ENCODE measurements at places on chromosomes 13 and 19. TPM values are rescaled to one million over a fixed set of nuclear protein-coding genes. Genes with fewer than 3 reads are reported as not detected.

The ZNF841 gene
- total RNA-seq: 4.2 TPM

The ZNF582 gene
- total RNA-seq: 2.0 TPM

The CEACAM3 gene
- total RNA-seq: not detected

The C19orf38 gene
- not detected for total RNA-seq

The BLOC1S3 gene
- 6.5 TPM for total RNA-seq

The FAAP24 gene
- total RNA-seq: 2.4 TPM

The GRK1 gene
- not detected for total RNA-seq

The TEX29 gene
- total RNA-seq: not detected

The PRR22 gene
- total RNA-seq: 0.51 TPM

The PTGIR gene
- not detected for total RNA-seq

The LSM14A gene
- total RNA-seq: 82.1 TPM

The IZUMO1 gene
- not detected for total RNA-seq

The ELSPBP1 gene
- total RNA-seq: not detected

The GRIN2D gene
- total RNA-seq: 0.49 TPM

The LINGO3 gene
- not detected for total RNA-seq

The CLEC11A gene
- total RNA-seq: 21.4 TPM

The FLT3LG gene
- total RNA-seq: 0.81 TPM

The SYCN gene
- not detected for total RNA-seq

The ZNF132 gene
- total RNA-seq: 2.3 TPM

The ZNF865 gene
- 4.6 TPM for total RNA-seq

The PRSS57 gene
- not detected for total RNA-seq

The PLIN4 gene
- 0.13 TPM for total RNA-seq

The PDX1 gene
- total RNA-seq: not detected

The F7 gene
- total RNA-seq: under 0.01 TPM

The ZSWIM9 gene
- total RNA-seq: 2.3 TPM

The ZNF761 gene
- 4.1 TPM for total RNA-seq

The CGB8 gene
- total RNA-seq: 0.25 TPM

The SHISA2 gene
- total RNA-seq: 119 TPM

The C19orf67 gene
- not detected for total RNA-seq

The CYP2A6 gene
- total RNA-seq: not detected

The TMEM143 gene
- 3.7 TPM for total RNA-seq

The NLRP7 gene
- not detected for total RNA-seq

The GIPC3 gene
- 0.89 TPM for total RNA-seq

The FUT3 gene
- total RNA-seq: not detected

The KANK3 gene
- 0.65 TPM for total RNA-seq

The MBD3L3 gene
- not detected for total RNA-seq

The PGLYRP1 gene
- not detected for total RNA-seq

The ZNF723 gene
- not detected for total RNA-seq

The ZNF253 gene
- total RNA-seq: 3.9 TPM

The FCHO1 gene
- total RNA-seq: 1.3 TPM
